Activated CD8-positive, alpha-beta T cell treated with anti-CD3 and anti-CD28 coated beads, Interleukin-2, amount 10 ng/mL, durations not matched to agents 7 days and 5 days (primary cell): ENCODE measurements at places on chromosomes 4 and X.

- peaks cover 8% of the 10 kb centered on the region for H3K4me1 ChIP-seq
- H3K27me3 ChIP-seq = no peaks in the 10 kb centered on the region
- H3K36me3 ChIP-seq = no peaks in the 10 kb centered on the region
- DNase-seq = no peak
- no peak overlapping the region for H3K4me3 ChIP-seq
- H3K27ac ChIP-seq = no peak overlapping the region
These were observed 10.0 kb upstream of the AFF1 start for GRCh38 chr4:86924811-86925210.

GRCh38 chr4:27005905-27006590 is 145.4 kb downstream of the STIM2 start:
- DNase-seq = no peak
- no peaks in the 10 kb centered on the region for H3K27me3 ChIP-seq
- H3K4me1 ChIP-seq = peaks cover 28% of the 10 kb centered on the region

- no peak for DNase-seq
- no peak overlapping the region for H3K4me3 ChIP-seq
- H3K4me1 ChIP-seq = no peaks in the 10 kb centered on the region
These were observed 625.5 kb downstream of the TLL1 start for GRCh38 chr4:166498546-166498945.

GRCh38 chrX:39755143-39756032 is 342.4 kb downstream of the BCOR start:
- no peaks in the 10 kb centered on the region for H3K36me3 ChIP-seq
- no peak overlapping the region for H3K4me3 ChIP-seq
- H3K27ac ChIP-seq = no peak overlapping the region
- H3K27me3 ChIP-seq = no peaks in the 10 kb centered on the region

- no peaks in the 10 kb centered on the region for H3K36me3 ChIP-seq
- H3K27me3 ChIP-seq = no peaks in the 10 kb centered on the region
- DNase-seq = no peak
- no peak overlapping the region for H3K4me3 ChIP-seq
These were observed 694.0 kb downstream of the IL1RAPL1 start for GRCh38 chrX:29281078-29281742.

- H3K36me3 ChIP-seq = no peaks in the 10 kb centered on the region
- no peak overlapping the region for H3K4me3 ChIP-seq
- H3K27me3 ChIP-seq = peaks cover 20% of the 10 kb centered on the region
These were observed 11.8 kb upstream of the DCUN1D4 start for GRCh38 chr4:51831133-51831532.

DNA sequence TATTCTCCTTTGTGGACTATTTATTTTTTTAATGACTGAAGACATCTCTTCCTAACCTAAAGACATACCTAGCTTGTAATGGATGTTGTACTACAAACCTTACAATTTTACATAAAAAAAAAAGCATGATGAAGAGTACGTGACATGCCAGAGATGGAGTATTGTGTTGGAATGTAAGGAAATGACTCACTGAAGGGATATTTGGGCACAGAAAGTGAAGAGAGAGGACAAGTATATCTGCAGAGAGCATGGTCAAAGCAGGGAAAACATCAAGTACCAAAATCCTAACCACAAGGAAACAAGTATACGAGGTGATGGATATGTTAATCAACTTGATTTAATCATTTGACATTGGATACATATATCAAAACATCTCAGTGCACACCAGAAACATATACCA is 1051.4 kb upstream of the PRKX start:
- H3K36me3 ChIP-seq = no peaks in the 10 kb centered on the region
- H3K27me3 ChIP-seq = no peaks in the 10 kb centered on the region
- no peak overlapping the region for H3K27ac ChIP-seq
- no peak overlapping the region for H3K4me3 ChIP-seq
- DNase-seq = no peak

- H3K36me3 ChIP-seq = no peaks in the 10 kb centered on the region
- no peak overlapping the region for H3K4me3 ChIP-seq
- DNase-seq = no peak
- no peak overlapping the region for H3K27ac ChIP-seq
These were observed 83.4 kb downstream of the TMEM164 start for GRCh38 chrX:110086162-110086915.

DNA sequence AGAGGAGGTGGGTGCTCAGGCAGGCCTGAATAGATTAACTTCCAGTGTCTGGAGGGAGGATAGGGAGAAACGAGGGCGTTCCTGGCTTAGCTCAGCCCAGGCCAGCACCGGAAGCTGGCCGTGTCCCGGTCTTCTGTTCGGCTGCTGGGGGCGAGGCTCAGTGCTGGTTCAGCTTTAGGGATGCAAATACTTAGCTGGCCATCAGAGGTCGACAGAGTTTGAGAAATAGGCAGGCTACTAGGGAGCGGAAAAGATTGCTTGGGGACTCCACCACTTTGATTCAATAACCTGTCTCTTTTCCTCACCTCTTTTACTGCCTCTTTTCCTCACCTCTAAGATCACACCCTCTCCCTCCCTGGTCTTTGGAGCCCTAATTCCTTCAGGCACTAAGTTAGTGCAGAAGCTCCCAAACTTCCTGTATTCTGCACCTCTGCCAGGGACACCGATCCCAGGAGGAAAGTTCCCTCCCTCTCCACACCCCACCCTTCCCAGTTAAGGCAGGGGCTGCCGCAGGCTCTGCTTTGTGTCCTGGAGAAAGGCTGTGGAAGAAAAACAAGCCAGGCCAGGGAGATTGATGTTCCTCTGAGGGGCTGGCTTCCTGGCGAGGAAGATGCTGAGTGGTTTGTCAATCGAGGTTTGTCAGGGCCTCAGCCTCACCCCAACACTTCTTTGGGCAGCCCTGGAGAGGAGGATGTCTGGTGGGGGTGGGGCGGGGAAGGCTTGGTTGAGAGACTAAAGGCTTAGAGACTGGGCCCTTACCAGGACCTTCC is 6.0 kb upstream of the EFNB1 start:
- H3K36me3 ChIP-seq = no peaks in the 10 kb centered on the region
- H3K4me3 ChIP-seq = no peak overlapping the region
- peaks cover 2% of the 10 kb centered on the region for H3K4me1 ChIP-seq
- H3K27me3 ChIP-seq = no peaks in the 10 kb centered on the region

- no peaks in the 10 kb centered on the region for H3K27me3 ChIP-seq
- H3K4me3 ChIP-seq = no peak overlapping the region
- no peak for DNase-seq
- H3K36me3 ChIP-seq = no peaks in the 10 kb centered on the region
These were observed 181.1 kb upstream of the SMIM31 start for GRCh38 chr4:164572877-164573279.

GRCh38 chrX:29470030-29470429 is 745.3 kb upstream of the MAGEB2 start:
- no peak overlapping the region for H3K4me3 ChIP-seq
- no peaks in the 10 kb centered on the region for H3K27me3 ChIP-seq
- no peak for DNase-seq
- no peak overlapping the region for H3K27ac ChIP-seq
- H3K4me1 ChIP-seq = no peaks in the 10 kb centered on the region
- no peaks in the 10 kb centered on the region for H3K36me3 ChIP-seq

GRCh38 chrX:64229154-64229553 is 1.3 kb downstream of the ASB12 start:
- H3K27me3 ChIP-seq = no peaks in the 10 kb centered on the region
- DNase-seq = no peak
- no peaks in the 10 kb centered on the region for H3K4me1 ChIP-seq
- H3K27ac ChIP-seq = no peak overlapping the region
- no peak overlapping the region for H3K4me3 ChIP-seq

DNA sequence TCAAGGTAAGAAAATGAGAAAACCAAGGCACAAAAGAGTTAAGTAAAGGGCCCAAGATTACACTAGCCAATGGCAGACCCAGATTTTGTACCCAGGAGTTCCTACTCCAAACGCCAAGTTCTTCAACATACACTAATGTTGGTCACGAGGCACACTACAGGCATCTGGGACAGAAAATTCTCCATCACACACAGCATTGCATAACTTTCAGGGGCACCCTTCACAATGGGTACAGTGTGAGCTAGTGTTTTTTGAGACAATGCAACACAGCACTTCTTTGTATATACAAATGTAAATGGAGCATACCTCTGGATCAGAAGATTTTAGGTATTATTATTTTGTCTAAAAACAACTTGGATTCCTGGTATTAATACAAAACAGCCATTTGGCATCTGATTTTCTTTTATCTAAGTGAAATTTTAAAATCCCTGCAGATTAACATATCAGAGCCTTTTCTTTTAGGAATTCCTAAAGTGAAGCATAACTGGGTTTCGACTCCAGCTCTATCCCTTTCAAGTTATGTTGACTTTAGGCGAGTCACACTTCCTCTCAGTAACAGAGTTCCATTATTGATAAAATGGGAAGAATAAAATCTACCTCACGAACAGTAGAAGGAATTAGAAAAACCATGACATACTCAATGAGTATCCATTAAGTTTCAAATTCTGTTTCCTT is 41.1 kb downstream of the ADGRA3 start:
- no peaks in the 10 kb centered on the region for H3K36me3 ChIP-seq
- DNase-seq = no peak
- peaks cover 10% of the 10 kb centered on the region for H3K4me1 ChIP-seq
- H3K27ac ChIP-seq = no peak overlapping the region
- H3K4me3 ChIP-seq = no peak overlapping the region
- H3K27me3 ChIP-seq = no peaks in the 10 kb centered on the region

GRCh38 chrX:130975947-130976346 is 72.9 kb upstream of the ENOX2 start:
- no peaks in the 10 kb centered on the region for H3K27me3 ChIP-seq
- H3K4me3 ChIP-seq = no peak overlapping the region
- no peaks in the 10 kb centered on the region for H3K36me3 ChIP-seq
- no peak overlapping the region for H3K27ac ChIP-seq

DNA sequence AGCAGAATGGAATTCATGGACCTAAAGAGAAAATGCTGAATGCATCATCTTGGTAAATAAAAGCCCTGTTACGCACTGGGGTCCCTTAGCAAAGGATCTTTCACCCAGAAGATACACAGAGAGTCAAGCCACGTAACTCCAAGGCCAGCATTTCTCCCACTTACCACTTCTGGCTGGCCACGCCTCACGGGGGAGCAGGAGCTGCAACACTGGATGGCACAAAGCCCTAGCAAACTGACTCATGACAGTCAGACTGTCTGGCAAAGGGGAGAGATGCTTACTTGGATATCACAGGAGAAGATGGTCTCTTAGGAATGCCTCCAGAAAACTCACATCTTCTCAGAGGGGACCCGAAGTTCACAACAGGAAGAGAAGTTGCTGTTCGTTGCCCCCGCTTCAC is 51.4 kb upstream of the BCLAF3 start:
- no peaks in the 10 kb centered on the region for H3K36me3 ChIP-seq
- H3K27ac ChIP-seq = no peak overlapping the region
- no peaks in the 10 kb centered on the region for H3K4me1 ChIP-seq
- DNase-seq = no peak

GRCh38 chrX:153365670-153366069 is 31.7 kb downstream of the ZNF275 start:
- no peaks in the 10 kb centered on the region for H3K36me3 ChIP-seq
- H3K4me1 ChIP-seq = peaks cover 2% of the 10 kb centered on the region
- H3K27ac ChIP-seq = no peak overlapping the region
- no peak overlapping the region for H3K4me3 ChIP-seq

DNA sequence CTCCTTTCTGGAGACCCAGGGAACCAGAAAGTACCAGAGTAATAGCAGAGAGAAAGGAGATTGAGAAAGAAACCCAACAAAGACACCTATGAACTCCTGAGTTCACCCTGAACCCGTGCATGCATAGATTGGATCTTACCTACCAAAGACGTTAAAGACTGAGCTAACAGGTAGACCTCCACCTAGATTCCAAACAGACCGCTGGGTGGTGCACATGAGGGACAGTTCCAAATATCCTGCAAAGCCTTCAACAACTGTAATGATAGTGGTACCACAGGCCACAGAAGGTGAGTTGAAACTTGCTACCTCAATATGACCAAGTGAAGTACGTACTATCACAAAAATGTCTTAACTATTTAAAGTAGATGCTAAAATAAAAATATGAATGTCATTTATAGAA is 34.0 kb upstream of the NR0B1 start:
- no peak overlapping the region for H3K27ac ChIP-seq
- no peaks in the 10 kb centered on the region for H3K36me3 ChIP-seq
- no peaks in the 10 kb centered on the region for H3K27me3 ChIP-seq
- no peak for DNase-seq
- H3K4me3 ChIP-seq = no peak overlapping the region

DNA sequence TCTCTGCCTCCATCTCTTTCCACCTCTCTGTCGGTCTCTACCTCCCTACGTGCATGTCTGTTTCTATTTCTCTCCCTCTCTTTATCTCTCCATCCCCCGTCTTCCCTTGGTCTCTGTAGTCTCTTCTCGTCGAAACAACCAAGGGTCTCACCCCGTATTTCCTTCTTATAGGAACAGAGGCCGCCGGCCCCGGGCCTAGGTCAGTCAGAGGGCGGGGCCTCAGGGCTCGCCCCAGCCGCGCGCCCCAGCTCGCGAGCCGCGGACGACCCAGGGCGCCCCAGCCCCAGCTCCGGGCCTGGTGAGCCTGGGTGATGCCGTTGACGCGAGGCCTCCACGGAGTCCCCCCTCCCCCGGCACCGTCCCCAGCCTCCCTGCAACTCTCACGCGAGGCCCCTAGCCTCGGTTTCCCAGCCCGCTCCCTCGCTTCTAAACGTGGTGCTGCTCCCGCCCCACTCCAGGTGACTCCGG is 6.6 kb downstream of the TIMM17B start:
- peaks cover 2% of the 10 kb centered on the region for H3K27me3 ChIP-seq
- DNase-seq = no peak
- peak overlapping the region; percentile 78 for H3K4me3 ChIP-seq
- peaks cover 8% of the 10 kb centered on the region for H3K36me3 ChIP-seq

- peaks cover 6% of the 10 kb centered on the region for H3K27me3 ChIP-seq
- peak; percentile 30 for DNase-seq
- H3K27ac ChIP-seq = no peak overlapping the region
- no peaks in the 10 kb centered on the region for H3K36me3 ChIP-seq
These were observed 37.7 kb upstream of the SLC16A2 start for GRCh38 chrX:74383611-74384010.

DNA sequence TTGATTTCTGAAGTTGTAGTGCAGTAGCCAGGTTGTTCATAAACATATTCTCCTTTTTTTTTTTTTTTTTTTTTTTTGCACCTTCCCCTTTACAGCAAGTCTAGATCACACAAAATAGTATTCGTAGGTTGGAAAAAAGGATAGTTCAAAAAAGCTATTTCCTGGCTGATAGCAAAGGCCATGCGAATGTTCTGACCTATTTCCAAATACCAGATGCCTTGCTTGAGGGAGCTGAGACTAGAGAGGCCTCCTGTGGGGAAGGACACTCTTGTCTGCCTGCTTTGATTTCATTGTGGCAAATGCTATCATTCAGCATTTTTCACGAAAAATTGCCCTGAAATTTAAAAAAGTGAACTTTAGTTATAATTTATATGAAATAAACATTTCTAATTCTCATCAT is 111.4 kb downstream of the MAD2L1 start:
- DNase-seq = no peak
- no peaks in the 10 kb centered on the region for H3K27me3 ChIP-seq
- no peaks in the 10 kb centered on the region for H3K4me1 ChIP-seq
- H3K27ac ChIP-seq = no peak overlapping the region

DNA sequence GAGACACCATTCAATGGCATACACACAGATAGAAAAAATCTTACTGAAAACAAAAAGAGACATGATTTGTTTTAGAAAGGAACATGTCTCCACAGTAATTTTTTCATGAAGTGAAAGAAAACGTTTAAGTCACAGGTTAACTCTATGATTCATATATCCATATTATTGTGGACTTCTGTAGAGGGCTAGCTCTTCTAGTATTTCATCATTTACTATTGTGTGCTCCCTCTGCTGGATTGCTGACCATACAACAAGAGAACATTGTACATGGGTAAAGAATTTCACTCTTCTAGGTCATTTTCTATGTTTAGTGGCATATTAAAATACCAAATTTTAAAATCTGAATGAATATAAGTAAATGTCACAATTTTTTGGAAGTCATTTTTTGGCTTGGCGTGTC is 91.8 kb upstream of the POU3F4 start:
- H3K36me3 ChIP-seq = no peaks in the 10 kb centered on the region
